ENCODE measurements at places on chromosomes 4 and X. TPM values are rescaled to one million over a fixed set of nuclear protein-coding genes. Genes with fewer than 3 reads are reported as not detected.

The MAGEA10 gene
- polyA plus RNA-seq: not detected

The ERCC6L gene
- polyA plus RNA-seq: 11.0 TPM

GRCh38 chrX:3950373-3950772 lies 236.9 kb upstream of the PRKX start:
- no peaks in the 10 kb centered on the region for H3K27me3 ChIP-seq
- H3K4me3 ChIP-seq: no peak overlapping the region
- H3K4me1 ChIP-seq: no peaks in the 10 kb centered on the region
- no peaks in the 10 kb centered on the region for H3K36me3 ChIP-seq
- DNase-seq: no peak

- no peak for DNase-seq
- H3K4me3 ChIP-seq: no peak overlapping the region
- H3K4me1 ChIP-seq: no peaks in the 10 kb centered on the region
- no peaks in the 10 kb centered on the region for H3K27me3 ChIP-seq
Measured at GRCh38 chrX:107197319-107197718, 8.9 kb downstream of the NUP62CL start.

- H3K27ac ChIP-seq: no peak overlapping the region
- DNase-seq: peak; percentile 24
- H3K4me1 ChIP-seq: 0 out of 2 replicates have a peak, but pooled peaks cover 4% of the 10 kb centered on the region
- no peak overlapping the region for H3K4me3 ChIP-seq
- peaks cover 7% of the 10 kb centered on the region for H3K27me3 ChIP-seq
- no peaks in the 10 kb centered on the region for H3K36me3 ChIP-seq
Measured at GRCh38 chr4:140156529-140157171, 2.7 kb upstream of the MAML3 start.
